NCI-H1436 (cell line): ENCODE measurements at places on chromosomes 7 and 10.

DNA sequence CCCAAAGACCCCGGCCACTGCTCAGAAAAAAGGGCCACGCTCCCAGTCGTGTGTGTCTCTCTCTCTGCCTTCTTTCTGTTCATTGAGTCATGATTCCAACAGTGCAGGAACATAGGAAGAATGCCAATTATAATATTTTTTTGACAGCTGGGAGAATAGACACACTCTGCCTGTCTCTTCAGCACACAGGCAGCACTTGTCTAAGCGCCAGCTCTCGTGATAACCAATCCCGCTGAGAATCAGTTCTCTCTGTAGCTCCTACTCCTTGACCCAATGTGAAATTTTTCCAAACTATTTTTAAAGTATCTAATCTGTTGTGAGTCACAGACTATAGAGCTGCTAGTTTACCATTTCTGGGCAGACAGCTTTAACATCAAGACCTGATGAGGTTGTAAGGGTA, 145.7 kb upstream of the RHEB start:
- DNase-seq = no peak

DNA sequence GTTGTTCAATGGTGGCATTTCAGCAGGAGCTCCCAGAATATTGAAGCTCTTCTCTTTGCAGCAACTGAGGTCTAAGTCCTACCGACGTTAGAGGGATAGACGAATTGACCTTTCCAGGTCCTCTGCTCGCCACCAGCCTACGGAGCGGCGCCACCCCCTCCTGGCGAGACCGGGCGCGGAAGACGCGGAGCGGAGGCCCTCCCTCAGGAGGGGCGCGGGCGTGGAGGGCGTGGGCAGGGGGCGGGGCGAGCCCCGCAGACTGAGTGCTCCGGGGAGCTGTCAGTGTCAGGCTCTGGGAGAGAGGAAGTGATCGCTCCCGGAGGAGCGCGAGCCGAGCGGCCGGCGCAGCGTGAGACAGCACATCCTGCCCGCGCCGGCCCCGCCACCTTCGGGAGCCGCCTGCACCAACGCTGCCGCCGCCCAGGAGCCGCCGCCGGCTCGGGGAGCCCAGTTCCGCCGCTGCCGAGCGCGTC, at the start of gene DYNC1I1:
Gene DYNC1I1 (plus strand): TSS at position 257 of the 473 bp plus-strand sequence. CDS start 32,176 bp downstream, outside the sequence.
- peak; percentile 70 for DNase-seq

GRCh38 chr7:84043661-84044191, 150.9 kb downstream of the SEMA3A start:
- DNase-seq = no peak

DNA sequence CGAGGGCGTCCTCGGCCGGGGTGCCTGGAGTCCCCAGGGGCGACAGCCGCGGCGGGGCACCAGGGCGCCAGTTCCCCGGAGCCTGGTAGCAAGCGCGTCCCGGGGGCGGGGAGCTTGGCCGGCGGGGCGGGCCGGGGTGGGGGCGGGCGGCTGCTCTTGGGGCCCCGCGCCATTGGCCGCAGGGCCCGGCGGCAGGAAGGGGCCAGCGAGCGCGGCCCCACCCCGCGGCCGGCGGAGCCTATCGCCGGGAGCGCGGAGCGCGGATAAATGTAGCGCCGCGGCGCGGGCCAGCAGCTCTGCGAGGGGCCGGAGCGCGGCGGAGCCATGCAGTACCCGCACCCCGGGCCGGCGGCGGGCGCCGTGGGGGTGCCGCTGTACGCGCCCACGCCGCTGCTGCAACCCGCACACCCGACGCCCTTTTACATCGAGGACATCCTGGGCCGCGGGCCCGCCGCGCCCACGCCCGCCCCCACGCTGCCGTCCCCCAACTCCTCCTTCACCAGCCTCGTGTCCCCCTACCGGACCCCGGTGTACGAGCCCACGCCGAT, at the start of gene HHEX:
Gene HHEX (plus strand): TSS at position 293 of the 548 bp plus-strand sequence. CDS start 32 bp downstream, at position 325.
- peak; percentile 30 for DNase-seq

DNA sequence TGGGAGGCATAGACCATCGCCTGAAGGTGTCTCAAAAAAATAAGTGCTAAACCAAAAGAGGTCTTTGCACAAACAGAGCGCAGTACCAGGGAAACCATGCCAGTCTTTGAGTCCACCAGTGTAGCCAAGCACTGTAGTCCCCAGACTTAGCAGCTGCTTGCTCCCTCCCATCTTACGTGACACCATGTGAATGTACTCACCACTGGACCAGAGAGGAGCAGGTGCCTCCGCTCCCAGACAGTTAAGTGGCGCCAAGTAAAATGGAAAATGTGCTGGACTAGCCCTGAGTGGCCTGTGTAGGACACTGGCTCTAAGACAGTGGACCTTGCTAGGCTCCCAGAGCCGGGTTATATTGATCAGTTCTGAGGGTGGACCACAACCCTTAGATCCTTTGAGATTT, 47.7 kb upstream of the PLEKHA1 start:
- DNase-seq = no peak

DNA sequence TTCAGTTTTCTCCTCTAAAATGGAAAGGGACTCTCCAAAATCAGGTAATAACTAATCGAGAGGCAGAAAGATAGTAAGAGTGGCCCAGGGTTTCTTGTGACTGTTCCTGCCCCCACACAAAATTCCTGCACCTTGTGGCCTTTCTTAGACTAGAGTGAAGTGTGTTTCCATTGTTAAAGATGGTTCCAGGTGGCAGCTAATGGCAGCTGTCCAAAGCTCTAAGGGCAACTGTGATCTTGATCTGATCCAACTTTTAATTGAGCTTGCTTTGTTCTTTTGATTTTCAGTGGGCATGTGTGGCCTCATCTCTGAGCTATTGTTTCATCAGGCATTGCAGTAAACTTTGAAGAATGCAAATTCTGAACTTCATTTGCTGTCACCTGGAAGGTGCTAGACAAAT, 19.4 kb downstream of the ACSL5 start:
- no peak for DNase-seq

DNA sequence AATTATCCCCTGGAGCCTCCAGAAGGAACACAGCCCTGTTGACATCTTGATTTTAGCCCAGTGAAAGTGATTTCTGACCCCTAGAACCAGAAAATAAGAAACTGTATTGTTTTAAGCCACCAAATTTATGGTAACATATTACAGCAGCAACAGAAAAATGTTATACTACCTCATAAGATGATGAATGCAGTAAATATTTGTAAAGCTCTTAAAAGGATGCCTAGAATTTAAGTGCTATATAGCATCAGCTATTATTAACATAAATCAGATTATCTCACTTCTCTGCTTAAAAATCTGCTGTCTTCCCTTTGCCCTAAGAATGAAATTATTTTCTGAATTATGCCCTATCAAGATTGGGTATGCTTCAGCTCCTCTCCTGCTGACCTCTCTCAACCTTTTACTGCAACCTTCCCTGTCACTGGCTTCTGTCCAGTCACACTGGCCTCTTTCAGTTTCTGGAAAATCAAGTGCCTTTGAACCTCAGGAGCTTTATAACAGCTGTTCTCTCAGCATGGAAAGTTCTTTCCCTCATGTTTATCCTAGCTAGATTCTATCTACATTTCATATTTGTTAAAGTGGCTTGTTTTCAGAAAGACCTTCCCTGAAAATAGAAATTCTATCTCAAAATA, 78.9 kb downstream of the GPR37 start:
- DNase-seq = no peak

- no peak for DNase-seq
Measured at GRCh38 chr10:132227851-132228390, 41.2 kb downstream of the DPYSL4 start.

DNA sequence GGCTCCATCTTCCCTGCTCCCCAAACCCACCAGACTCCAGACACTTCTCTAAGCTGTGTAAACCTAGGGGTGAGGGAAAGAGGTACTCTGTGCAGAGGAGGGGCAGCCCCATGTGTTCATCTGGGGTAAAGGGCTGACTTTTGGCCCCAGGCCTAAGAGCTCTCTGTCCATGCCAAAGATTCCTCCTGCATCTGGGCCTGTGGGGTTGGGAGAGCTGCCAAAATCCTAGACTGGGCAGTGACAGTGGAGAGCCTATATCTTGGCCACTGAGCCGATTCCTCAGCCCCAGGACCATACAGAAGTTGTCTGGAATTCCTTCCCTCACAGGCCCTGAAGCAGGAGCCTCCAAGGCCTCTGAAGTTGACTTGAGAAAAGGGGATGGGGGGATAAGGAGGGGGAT, 25.3 kb upstream of the LEP start:
- no peak for DNase-seq

- DNase-seq = no peak
Measured at GRCh38 chr7:151168003-151168786, 701 bp upstream of the GBX1 start.

DNA sequence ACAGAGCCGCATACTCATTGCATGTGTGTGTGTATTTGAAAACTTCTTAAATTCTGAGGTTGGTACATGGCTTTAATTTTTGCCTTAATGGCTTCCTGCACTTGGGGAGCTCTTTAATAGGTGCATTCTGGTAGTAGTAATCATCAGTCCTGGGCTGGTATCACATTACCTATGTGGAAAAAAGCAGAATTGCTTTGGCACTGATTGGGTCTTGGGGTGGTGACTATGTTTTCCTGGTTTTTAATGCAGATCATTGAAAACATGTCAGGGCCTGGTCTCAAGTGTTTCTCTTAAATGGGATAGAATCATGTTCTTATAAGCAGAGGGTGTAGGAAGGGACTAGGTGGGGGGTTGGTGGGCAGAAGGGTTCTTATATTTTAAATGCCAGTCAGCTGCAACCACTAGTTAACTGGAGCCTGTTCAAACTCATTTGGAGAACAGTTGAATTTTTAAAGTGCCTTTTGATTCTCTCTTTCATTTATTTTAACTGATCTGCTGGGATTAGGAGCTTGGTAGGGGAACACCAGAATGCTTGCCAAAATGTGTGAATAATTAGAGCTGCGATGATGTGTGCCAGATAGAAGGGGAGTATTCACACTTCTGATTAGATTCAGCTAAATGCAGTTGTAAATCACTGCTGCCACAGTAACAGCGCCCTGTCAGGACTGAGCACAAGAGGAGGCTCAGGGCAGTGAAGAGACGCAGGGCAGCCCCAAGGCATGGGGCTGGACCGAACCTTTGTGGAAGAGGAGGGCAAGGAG, 633.5 kb upstream of the GALNT17 start:
- peak; percentile 74 for DNase-seq

- DNase-seq = no peak
Measured at GRCh38 chr7:69776611-69777010, 178.3 kb downstream of the AUTS2 start.

DNA sequence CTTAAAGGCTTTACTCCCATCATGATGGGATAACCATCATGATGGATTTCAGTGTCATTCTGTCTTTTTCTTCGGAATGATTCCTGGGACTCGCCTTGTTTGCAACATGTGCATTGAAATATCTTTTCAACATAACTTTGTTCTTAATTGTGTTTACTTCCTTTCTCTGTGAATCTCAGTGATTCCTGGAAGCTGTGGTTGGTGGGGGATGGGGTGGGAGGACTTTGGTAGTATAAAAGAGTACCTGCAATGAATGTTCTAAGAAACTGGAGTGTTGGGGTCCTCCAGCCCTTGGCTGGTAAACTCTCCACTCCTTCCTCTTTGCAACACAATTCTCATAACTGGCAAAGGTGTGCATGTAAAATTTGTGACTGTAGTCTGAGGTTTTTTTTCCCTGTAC, 11.5 kb upstream of the SH2D4B start:
- no peak for DNase-seq

- DNase-seq = no peak
Measured at GRCh38 chr10:34181553-34182300, 633.4 kb downstream of the PARD3 start.

DNA sequence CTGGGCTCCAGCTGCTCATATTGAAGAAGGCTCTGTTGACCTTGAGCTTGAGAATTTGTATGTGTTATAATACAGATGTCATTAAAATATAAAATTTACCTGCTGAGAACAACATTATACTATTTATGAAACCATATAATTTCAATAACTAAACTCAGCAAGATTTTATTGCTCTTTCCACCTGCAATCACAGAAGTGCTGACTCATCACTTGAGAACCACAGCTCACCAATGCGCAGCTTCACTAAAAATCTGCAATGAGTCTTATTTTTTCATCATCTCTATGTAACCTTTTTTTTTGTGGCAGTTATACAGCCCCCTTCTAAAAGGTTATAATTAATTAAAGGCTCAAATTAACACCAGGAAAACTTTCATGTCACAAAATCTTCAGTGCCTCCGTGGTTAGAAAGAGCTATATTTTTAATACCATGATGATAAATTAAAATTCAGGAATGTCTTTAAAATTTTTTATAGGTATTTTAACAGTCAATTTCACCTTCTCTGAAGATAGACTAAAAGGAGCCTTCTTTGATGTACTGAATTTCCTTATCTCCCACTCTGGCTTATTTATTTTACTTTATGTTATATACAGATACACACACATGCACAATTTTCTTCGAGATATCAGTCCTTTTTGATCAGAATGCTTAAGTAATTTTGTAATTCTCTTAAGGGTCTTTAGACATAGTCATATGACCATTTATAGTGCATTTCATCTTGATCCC, 102.7 kb downstream of the EVX1 start:
- no peak for DNase-seq

GRCh38 chr10:78458983-78459638, 425.4 kb downstream of the RPS24 start:
- DNase-seq = peak; percentile 63

- DNase-seq = no peak
Measured at GRCh38 chr7:17022920-17023319, 141.1 kb upstream of the AGR3 start.

DNA sequence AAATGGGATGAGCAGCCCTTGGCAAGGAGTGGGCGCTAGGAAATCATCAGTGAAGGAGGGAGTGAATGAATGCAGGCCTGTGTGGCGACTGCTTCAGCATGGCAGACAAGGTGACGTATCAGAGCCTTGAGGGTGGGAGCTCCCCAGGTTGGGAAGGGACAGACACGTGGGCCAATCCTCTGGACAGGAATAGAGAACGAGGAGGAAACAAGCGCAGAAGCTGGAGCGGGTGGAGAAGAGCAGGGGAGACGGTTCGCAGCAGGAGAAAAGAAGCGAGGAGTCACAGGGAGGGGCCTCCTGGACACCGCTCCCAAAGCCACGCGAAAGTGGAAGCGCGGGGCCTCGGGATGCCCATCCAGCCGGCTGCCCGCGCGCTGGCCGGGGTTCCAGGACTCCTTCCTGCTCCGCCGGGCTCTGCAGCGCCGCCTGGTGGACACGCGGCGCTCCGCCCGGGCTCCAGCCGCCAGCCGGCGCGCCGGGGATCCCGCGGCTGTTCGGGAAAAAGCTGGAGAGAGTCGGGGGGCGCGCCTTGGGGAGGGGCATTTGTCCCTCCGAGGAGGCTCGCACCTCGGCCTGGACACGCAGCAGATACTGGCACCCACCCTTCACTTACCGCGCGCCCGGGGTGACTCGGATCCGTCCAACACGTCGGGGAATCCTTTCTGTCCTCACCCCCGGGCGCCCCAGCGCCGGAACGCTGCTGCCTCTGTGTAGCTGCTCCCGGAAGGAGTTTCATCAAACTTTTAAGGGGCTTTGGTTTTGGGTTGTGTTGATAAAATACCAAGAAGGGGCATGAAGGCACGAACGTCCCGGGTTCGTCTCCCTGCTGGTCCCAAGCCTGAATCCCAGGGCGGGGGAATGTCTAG, 6.3 kb downstream of the ZNF503 start:
- DNase-seq = no peak

GRCh38 chr7:150994838-150995510, 4.2 kb downstream of the NOS3 start:
- no peak for DNase-seq
